ENCODE measurements at places on chromosomes 6 and 20. TPM values are rescaled to one million over a fixed set of nuclear protein-coding genes. Genes with fewer than 3 reads are reported as not detected.

RFX6 gene
- not detected for polyA plus RNA-seq

LBP gene
- not detected for polyA plus RNA-seq

RBM24 gene
- polyA plus RNA-seq: not detected

LIN28B gene
- polyA plus RNA-seq: not detected

SOBP gene
- polyA plus RNA-seq: 1.0 TPM

BNIP5 gene
- not detected for polyA plus RNA-seq

ARFGEF3 gene
- not detected for polyA plus RNA-seq

FOXA2 gene
- not detected for polyA plus RNA-seq

NPBWR2 gene
- not detected for polyA plus RNA-seq

All from IgD-negative memory B cell (primary cell).